ENCODE measurements at places on chromosomes 11 and 22.

- DNase-seq = no peak
Observed at GRCh38 chr22:19483481-19484244, 3.9 kb downstream of the CDC45 start.

- no peak for DNase-seq
Observed at GRCh38 chr11:14636119-14636518, 7.5 kb upstream of the PDE3B start.

DNA sequence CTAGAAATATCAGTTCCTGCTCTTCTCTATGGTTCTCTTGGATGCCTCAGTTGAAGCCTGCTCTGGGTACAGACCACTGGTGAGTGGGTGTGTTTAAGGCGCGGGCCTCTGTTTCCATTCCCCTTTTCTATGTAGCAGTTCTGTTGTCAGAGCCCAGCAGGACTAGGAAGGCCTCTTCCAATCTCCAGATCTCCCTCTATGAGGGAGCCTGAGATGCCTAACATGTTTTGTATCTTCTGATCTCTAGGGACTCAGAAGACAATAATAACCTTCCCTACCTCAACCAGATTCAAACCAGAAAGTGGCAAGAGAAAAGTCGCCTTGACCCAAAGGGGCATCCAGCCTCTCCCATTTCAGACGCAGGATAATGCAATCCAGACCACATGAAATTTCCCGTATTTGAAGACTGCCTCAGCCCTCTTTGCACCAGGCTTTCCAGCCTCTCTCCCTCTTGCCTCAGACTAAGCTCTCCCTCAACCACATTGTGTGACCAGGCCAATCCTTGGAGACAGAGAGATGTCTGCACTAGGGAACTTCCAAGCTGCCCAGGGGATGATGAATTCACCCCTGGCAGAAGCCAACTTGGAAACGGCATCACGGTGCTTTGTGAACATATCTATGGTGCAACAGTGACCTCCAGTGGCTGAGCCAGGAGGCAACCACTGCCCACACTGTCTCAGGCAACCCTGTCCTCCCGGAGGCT, 150.1 kb upstream of the UBASH3B start:
- peak; percentile 14 for DNase-seq

- DNase-seq = peak; percentile 17
Observed at GRCh38 chr11:103541186-103541795, 432.1 kb downstream of the DYNC2H1 start.

GRCh38 chr11:38711110-38711509, 2113.1 kb upstream of the RAG2 start:
- no peak for DNase-seq

DNA sequence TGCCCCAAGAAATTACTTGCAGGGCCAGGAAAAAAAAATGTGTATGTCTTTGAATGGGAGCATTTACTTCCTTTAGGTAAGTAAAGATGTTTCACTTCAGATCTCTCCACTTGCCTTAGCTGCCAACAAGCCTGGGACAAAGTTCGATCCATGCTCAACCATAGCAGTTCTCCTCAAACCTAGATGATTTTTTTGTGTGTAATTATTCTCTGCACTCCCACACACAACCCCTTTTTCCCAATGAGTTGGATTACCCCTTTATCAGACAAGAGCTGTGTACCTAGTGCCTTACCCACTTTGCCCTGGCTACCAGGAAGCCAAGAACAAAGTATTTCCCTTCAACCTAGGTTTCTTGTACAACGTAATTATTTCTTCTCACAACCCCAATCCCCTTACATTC, 35.6 kb downstream of the TPBGL start:
- DNase-seq = no peak

GRCh38 chr11:6627762-6628241, 8.6 kb upstream of the TPP1 start:
- DNase-seq = no peak

DNA sequence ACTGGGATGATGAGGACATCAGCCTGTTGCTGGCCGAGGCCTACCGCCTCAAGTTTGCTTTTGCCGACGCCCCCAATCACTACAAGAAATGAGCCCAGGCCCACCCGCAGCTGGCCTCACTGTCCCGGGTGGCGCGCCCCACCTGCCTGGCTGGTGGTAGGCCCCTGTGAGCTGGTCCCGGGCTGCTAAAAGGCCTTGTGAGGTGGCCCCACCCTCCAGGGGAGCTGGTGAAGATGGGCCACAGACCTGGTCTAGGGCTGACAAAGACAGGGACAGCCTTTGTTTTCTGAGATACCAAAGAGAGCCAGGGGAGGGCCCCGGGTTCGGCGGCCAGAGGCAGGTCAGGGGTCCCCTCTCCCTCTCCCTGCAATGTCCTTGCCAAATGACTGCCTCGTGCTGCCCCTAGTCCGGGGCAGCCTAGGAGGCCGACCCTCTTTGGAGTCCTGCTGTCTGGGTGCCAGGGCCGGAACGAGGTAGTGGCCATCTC, 411.1 kb downstream of the TBC1D22A start:
- no peak for DNase-seq

DNA sequence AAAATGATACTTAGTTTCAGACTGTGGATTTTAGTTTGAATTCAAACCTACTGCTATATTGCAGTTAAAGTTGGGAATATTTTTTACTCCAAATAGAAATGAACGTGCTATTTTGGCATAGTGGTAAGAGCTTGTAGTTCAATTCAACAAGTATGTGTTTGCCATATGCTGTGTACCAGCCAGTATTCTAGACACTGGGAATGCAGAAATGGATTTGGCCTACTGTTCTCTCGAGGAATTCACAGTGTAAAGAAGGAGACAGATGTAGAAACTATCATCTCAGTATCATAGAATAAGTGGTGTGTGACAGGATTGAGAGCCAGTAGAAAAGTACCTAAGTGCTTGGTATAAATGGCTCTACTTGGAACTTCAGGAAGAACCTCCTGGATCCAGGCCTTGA, 80.4 kb downstream of the ATXN10 start:
- DNase-seq = no peak

DNA sequence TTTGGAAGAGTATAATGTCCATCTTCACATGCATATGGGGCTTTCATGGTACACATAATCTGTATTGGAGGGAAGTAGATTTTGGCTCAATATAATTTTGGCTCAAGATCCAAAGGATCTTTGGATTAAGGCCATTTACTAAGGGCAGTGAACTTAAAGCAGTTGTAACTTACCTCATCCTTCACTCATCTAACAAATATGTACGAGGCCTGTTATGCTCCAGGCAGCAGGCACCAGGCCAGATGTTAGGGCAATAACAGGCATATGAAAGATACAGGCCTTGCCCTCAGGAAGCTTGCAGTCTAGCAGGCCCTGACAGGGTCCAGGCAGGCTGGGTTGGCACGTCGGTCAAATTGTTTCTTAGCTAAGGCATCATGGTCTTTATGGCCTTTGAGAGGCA, 44.6 kb downstream of the LIF start:
- DNase-seq = no peak

DNA sequence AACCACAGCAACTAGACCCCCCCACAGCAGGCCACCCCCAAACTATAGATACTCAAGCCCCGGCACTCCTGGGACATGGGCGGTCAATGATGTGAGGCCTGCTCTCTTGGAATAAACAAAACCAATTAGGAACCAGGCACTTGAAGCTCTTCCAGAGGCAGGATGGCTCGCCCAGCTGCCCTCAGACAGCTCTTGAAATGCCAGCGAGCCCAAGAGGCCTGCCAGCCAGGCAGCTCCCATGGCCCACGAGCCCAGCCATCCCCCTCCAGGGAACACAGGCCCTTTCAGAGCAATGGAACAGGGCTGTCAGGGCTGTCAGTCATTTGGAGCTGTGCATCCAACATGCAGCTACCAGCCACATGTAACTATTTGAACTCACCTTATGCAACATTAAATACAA, 34.0 kb upstream of the TFIP11 start:
- no peak for DNase-seq

- DNase-seq = no peak
Observed at GRCh38 chr11:78727816-78728215, 153.2 kb upstream of the NARS2 start.

- DNase-seq = no peak
Observed at GRCh38 chr11:65503368-65503948, 4.6 kb downstream of the MALAT1 start.

DNA sequence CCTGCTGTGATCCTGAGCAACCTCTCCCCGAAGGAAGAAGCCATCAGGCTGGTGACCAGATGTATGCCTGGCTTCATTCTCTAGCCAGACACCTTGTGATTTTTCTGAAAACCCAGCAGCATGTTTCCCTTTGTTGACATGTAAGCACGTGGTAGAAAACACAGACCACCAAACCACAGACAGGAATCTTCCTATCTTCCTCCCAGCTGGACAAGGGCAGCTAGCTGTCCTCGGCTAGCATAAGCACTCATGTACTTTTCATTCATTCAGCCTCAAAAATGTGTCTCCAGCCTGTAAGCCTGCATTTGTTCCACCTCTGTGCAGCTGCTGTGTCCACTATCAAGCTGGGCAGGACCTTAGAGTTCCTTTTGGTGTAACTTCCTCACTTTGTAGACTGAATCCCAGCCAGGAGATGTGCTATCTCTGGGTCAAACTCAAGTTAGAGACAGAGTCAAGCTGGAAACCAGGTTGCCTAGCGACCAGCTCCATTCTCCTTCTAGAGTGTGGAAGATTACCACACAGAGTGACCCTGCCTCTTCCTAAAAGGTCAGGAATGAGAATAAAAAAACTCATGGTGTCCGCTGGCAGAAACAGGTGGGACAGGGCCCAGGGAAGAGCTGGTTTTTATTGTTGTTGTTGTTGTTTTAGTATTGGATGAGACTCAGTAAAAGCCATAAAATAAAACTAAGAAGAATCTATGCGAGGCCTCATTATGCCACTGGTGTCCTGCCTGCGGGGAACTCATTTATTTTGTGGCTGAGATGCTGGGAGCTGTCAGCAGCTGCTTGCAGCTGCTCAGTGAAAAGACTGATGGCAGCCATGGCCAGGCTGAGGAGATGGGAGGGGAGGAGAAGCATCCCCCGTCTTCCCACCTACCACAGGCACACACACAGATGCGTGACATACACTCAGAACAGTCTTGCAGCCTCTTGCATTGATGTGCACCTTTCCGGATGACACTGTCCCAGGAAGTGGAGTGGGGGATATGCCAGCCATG, 7.4 kb upstream of the CLMP start:
- no peak for DNase-seq

DNA sequence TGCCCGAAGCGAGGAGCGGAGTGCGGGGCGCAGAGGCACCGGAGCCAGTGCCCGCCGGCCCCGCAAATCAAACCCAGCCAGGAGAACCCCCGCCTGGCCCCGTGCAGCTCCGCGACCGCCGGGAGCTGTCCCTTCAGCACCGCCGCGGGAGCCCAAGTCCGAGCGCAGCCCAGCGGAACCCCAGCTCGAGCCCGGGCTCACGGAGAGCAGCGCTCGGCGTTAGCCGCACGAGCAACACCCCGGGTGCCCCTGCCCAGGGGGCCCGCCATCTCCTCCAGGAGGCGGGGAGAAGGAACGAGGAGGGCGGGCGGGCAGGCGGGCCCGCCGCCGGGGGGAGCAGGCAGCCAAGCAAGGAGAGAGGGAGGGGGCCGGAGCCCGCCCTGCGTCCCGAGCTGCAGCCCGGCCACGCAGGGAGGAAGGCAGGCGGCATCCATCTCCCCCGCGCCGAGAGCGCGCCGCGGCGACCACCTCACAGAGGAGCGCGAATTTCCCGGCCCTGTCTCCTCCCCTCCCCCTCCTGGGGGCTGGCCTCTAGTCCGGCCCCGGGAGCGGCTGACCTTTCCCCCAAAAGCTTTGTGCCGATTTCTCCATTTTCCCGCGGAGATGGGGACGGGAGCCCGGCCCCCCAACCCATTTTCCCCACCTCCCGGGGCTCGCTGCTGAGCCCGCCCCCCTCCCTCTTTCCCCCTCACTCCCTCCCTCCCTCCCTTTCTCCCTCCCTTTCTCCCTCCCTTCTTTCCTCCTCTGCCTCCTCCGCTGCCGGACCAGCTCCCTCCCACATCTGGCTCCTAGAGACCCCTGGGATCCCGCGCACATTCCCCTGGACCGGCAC, 621 bp downstream of the KCNC1 start:
- no peak for DNase-seq

GRCh38 chr22:17862646-17863181, 88.4 kb upstream of the BID start:
- no peak for DNase-seq

DNA sequence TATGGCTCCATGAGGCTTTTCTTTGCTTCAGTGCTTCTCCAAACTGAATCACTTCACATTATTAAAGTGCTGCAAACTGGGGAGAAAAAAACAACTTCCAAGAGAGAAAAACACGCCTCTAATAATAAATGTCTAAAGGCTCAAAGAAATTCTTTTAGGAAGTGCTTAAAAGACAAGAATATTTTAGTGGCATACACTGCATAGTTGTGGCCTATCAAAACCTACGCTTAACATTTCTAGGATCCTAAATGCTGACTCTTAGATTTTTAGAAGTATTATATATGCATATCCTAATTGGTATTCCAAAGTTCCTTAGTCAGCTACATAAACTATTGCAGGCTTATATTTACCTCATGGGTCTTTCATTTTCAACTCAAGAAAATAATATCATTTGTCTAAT, 879.0 kb upstream of the CCDC90B start:
- DNase-seq = no peak

DNA sequence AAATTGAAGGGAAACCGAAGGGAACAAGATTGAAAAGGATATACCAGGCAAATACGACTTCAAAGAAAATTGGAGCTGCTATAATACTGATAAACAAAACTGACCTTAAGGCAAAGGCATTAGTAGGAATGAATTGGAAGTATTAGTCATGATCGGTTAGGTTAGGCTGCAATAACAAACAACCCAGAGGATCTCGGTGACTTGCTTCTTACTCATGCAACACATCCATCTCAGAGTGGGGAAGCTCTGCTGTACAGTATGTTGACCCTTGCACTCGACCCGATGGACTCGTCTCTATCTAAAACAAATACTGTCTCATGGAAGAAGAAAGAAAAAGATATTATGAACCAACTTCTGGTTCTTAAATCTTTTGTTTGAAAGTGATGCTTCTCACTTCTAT, 42.3 kb downstream of the SPATA19 start:
- no peak for DNase-seq

GRCh38 chr11:119372260-119373058, 9.0 kb downstream of the USP2 start:
- DNase-seq = no peak

DNA sequence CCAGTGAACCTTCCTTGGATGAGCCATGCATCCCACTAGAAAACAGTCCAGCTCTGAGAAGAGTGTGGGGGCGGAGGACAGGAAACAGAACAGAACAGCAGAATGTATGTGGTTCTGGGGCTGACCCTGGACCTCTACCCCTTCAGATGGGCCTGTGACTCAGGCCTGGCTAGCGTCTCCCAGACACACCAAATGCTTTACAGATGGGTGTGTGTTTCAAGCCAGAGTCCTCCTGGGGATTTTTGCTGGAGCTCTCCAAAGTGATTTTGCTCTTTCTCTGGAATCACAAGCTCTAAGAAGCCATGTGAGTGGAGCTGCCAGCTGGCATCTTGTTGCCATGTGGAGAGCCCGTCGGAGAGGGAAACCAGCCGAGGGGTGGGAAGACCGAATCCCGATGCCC, 13.2 kb upstream of the C1QTNF4 start:
- no peak for DNase-seq

- DNase-seq = no peak
Observed at GRCh38 chr11:28463826-28464225, 355.6 kb downstream of the METTL15 start.
